Osteoblast (primary cell): ENCODE measurements at places on chromosomes 7 and 10. TPM values are rescaled to one million over a fixed set of nuclear protein-coding genes. Genes with fewer than 3 reads are reported as not detected.

EZH2 gene
- total RNA-seq = 7.6 and 8.0 TPM in 2 replicates

GRK5 gene
- total RNA-seq = 1.5 and 1.8 TPM in 2 replicates

SPDYE2B gene
- total RNA-seq = not detected in 2 replicates

ZNF425 gene
- 4.3 and 4.7 TPM in 2 replicates for total RNA-seq

GRCh38 chr10:118737603-118738302, 17.0 kb downstream of the CACUL1 start:
- H3K36me3 ChIP-seq = no peaks in the 10 kb centered on the region
- DNase-seq = no peak
- no peaks in the 10 kb centered on the region for H3K27me3 ChIP-seq
- no peak overlapping the region for H3K27ac ChIP-seq

DNA sequence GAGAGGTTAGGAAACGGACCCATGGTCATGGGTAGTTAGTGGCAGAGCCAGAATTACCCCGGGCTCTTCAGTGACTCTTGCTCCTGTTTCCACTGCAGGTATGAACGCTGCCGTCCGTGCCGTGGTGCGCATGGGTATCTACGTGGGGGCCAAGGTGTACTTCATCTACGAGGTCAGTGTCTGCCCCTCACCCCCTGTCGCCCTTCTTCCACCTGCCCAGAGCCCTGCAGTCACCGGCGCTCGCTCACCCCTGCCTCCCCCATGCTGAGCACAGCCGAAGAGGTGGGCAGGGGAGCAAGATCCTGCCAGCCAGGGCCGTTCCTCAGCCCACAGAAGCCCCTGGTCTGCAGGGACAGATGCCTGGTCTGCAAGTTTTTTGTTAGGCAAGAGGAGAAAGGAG, 14.9 kb downstream of the PFKP start:
- no peak overlapping the region for H3K4me3 ChIP-seq
- no peaks in the 10 kb centered on the region for H3K4me1 ChIP-seq
- H3K27me3 ChIP-seq = no peaks in the 10 kb centered on the region
- H3K27ac ChIP-seq = no peak overlapping the region

GRCh38 chr7:5303591-5304505, 21.1 kb downstream of the SLC29A4 start:
- H3K4me3 ChIP-seq = no peak overlapping the region
- no peak overlapping the region for H3K27ac ChIP-seq
- H3K36me3 ChIP-seq = peaks cover 12% of the 10 kb centered on the region

DNA sequence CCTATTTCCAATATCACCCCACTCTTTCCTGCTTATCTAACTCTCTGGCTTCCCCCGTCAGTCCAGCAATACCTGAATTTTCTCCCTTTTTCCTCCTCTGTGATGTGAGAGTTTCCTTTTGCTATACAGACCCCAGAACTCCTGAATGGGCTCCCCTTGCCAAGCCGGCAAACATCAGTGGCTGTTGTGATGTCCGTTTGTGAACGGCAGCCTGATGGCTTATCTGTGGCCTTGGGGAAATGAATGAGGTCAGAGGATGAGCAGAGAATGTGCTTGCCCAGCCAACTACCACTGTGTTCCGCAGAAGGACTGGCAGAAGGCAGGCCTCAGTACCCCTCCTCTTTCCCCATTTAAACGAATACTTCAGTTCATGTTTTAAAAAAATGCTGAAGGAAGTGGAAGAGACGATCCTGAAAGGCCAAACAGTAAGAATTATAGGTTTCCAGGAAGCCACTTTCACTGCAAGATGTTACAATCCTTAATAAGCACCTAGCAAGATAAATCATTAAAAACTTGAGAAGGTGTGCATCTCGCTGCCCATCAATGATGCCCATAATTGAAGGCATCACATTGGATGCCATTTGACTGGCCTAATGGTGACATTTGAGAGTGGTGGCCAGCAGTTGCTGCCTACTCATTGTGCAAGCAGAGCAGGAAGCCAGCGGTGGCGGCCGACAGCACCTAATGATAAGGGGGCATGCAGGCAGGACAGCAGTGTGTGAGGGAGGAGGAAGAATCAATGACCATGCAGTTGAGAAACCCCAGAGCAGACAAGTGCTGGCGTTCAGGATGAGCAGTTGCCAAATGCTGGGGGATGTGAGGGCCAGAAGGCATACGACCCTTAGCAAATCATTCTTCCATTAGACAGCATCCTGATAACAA, 31.5 kb downstream of the SLC18A2 start:
- H3K4me3 ChIP-seq = no peak overlapping the region
- H3K36me3 ChIP-seq = no peaks in the 10 kb centered on the region
- H3K27ac ChIP-seq = no peak overlapping the region
- H3K4me1 ChIP-seq = no peaks in the 10 kb centered on the region
- no peaks in the 10 kb centered on the region for H3K27me3 ChIP-seq
- no peak for DNase-seq

DNA sequence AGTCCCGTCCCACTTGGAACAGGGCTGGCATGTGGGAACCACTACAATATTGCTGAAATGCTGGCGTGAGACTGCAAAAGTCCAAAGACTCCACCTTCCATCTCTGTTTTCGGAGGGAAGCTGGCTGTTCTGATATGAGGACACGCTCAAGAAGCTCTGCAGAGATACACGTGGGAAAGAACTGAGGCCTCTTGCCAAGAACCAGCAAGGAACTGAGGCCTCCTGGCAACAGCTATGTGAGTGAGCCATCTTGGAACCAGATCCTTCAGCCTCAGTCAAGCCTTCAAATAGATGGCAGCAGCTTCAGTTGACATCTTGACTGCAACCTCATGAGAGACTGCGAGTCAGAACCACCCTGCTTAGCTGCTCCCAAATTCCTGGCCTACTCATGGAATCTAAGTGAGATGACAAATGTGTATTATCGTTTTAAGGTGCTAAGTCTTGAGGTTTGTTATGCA, 30.8 kb downstream of the SGMS1 start:
- no peaks in the 10 kb centered on the region for H3K27me3 ChIP-seq
- no peak overlapping the region for H3K4me3 ChIP-seq
- H3K36me3 ChIP-seq = no peaks in the 10 kb centered on the region
- H3K27ac ChIP-seq = no peak overlapping the region
- no peak for DNase-seq

DNA sequence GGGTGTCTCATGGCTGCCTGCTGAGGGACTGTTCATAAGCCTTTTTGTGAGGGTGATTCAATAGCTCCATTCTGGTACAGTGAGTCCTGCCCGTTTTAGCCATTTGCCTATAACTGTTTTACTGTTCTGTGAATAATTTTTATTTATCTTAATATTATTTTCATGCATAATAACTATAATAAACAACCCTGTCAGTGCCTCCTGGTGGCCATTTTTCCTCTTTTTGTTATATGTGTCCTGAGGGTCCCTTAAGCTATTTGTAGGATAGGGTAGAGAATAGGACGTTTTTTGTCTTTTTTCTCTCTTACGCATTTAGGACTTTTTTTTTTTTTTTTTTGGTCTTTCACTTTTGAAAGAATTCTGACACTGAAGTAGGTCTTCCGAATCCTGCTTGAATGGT, 2.9 kb downstream of the C1QL3 start:
- H3K27ac ChIP-seq = no peak overlapping the region
- H3K36me3 ChIP-seq = no peaks in the 10 kb centered on the region
- no peaks in the 10 kb centered on the region for H3K4me1 ChIP-seq
- H3K27me3 ChIP-seq = peaks cover 33% of the 10 kb centered on the region
- DNase-seq = peak; percentile 78
- no peak overlapping the region for H3K4me3 ChIP-seq

GRCh38 chr10:75231672-75232581, 3.8 kb downstream of the COMTD1 start:
- H3K36me3 ChIP-seq = peaks cover 48% of the 10 kb centered on the region
- no peak overlapping the region for H3K27ac ChIP-seq
- H3K4me3 ChIP-seq = no peak overlapping the region
- no peak for DNase-seq
- H3K4me1 ChIP-seq = peaks cover 36% of the 10 kb centered on the region
- H3K27me3 ChIP-seq = no peaks in the 10 kb centered on the region

GRCh38 chr10:624605-625332, 64.7 kb downstream of the DIP2C start:
- no peaks in the 10 kb centered on the region for H3K27me3 ChIP-seq
- H3K4me1 ChIP-seq = peaks cover 27% of the 10 kb centered on the region
- peaks cover 6% of the 10 kb centered on the region for H3K36me3 ChIP-seq
- peak; percentile 97 for DNase-seq

DNA sequence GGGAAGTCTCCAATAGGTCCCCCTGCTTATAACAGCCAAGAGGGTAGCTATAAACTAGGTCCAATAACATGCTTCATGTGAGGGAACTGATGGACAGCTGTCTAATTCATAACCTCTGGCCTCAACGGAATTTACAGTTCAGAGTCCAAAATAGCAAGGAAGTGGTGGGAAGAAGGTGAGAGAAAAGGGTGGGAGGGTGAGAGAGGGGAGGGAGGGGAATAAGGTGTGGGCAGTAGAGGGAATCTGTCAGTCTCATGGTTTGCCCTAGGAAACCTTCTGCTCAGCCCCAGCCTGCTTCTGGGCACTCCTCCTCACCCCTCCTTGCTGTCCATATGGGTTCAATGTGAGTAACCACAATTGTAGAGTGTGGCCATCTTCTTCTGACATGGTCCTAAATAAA, 133.4 kb upstream of the ADO start:
- H3K36me3 ChIP-seq = no peaks in the 10 kb centered on the region
- H3K4me1 ChIP-seq = no peaks in the 10 kb centered on the region
- H3K27me3 ChIP-seq = peaks cover 20% of the 10 kb centered on the region
- no peak overlapping the region for H3K4me3 ChIP-seq
- no peak overlapping the region for H3K27ac ChIP-seq

GRCh38 chr10:114990991-114991390, 53.0 kb downstream of the TRUB1 start:
- H3K27me3 ChIP-seq = no peaks in the 10 kb centered on the region
- no peaks in the 10 kb centered on the region for H3K36me3 ChIP-seq
- DNase-seq = no peak

GRCh38 chr7:128892521-128893250, 17.8 kb downstream of the KCP start:
- H3K36me3 ChIP-seq = no peaks in the 10 kb centered on the region
- no peak overlapping the region for H3K4me3 ChIP-seq
- peaks cover 17% of the 10 kb centered on the region for H3K27me3 ChIP-seq

GRCh38 chr10:18449611-18450026, 201.8 kb downstream of the NSUN6 start:
- DNase-seq = no peak
- no peaks in the 10 kb centered on the region for H3K27me3 ChIP-seq
- no peak overlapping the region for H3K4me3 ChIP-seq
- H3K27ac ChIP-seq = no peak overlapping the region
- no peaks in the 10 kb centered on the region for H3K4me1 ChIP-seq
- H3K36me3 ChIP-seq = no peaks in the 10 kb centered on the region

DNA sequence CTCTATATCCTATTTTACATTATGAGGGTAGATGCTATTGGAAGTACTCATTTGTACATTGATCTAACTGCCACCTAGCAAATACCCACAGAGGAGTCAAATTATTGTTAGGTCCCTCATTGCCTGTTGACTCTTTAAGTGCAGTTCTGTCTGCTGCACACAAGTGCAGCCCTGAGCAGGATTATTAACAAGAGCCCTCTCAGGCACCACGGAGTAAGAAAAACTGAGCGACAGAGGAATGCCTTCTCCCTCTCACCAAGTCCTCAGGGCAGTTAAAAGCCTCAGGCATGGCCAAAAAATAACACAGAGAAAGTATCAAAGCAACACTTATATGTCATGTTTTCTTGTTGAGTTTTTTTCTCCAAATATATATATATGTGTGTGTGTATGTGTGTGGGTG, 340.0 kb upstream of the NRG3 start:
- H3K36me3 ChIP-seq = no peaks in the 10 kb centered on the region
- H3K4me1 ChIP-seq = no peaks in the 10 kb centered on the region
- H3K27me3 ChIP-seq = no peaks in the 10 kb centered on the region
- H3K27ac ChIP-seq = no peak overlapping the region

DNA sequence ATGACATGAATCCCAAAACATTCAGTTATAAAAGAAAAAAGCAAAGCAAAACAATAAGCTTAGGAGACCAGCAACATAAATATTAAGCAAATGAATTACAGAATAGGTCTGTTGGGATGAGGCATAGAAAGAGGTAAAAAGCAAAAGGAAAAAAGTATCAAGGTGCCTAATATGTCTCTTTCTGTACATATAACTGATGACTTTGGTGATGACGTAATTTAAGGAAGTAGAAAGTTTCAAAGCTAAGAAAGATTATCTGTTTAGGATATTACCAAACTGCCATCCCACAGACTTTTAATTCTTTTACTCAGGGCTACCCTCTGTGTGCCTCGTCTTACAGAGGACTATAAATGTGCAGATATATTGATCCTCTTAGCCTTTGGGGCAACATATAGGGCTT, 1066.5 kb downstream of the SORCS3 start:
- no peaks in the 10 kb centered on the region for H3K36me3 ChIP-seq
- no peak for DNase-seq
- H3K27ac ChIP-seq = no peak overlapping the region
- H3K4me1 ChIP-seq = no peaks in the 10 kb centered on the region
- H3K27me3 ChIP-seq = no peaks in the 10 kb centered on the region
- H3K4me3 ChIP-seq = no peak overlapping the region

- DNase-seq = no peak
- H3K36me3 ChIP-seq = no peaks in the 10 kb centered on the region
- peaks cover 27% of the 10 kb centered on the region for H3K4me1 ChIP-seq
- no peak overlapping the region for H3K27ac ChIP-seq
Measured at GRCh38 chr7:93119191-93119905, 1.6 kb upstream of the SAMD9 start.

GRCh38 chr7:39664057-39664456, 40.7 kb downstream of the RALA start:
- H3K4me3 ChIP-seq = no peak overlapping the region
- H3K27ac ChIP-seq = no peak overlapping the region
- no peak for DNase-seq
- no peaks in the 10 kb centered on the region for H3K27me3 ChIP-seq
- H3K36me3 ChIP-seq = no peaks in the 10 kb centered on the region
